ENCODE measurements at places on chromosomes 6 and 20. TPM values are rescaled to one million over a fixed set of nuclear protein-coding genes. Genes with fewer than 3 reads are reported as not detected.

TCP11 gene
- 0.09 TPM for polyA plus RNA-seq

MARCKS gene
- 97.6 TPM for polyA plus RNA-seq

SPATA25 gene
- 17.3 TPM for polyA plus RNA-seq

TPD52L1 gene
- polyA plus RNA-seq: 53.4 TPM

CLVS2 gene
- polyA plus RNA-seq: 0.70 TPM

- H3K4me3 ChIP-seq: no peak overlapping the region
- H3K4me1 ChIP-seq: peaks cover 39% of the 10 kb centered on the region
- DNase-seq: no peak
- no peak overlapping the region for H3K27ac ChIP-seq
Observed at GRCh38 chr20:51127713-51128112, 104.8 kb upstream of the KCNG1 start.

- H3K27ac ChIP-seq: no peak overlapping the region
- no peaks in the 10 kb centered on the region for H3K27me3 ChIP-seq
- DNase-seq: no peak
- H3K4me3 ChIP-seq: no peak overlapping the region
- H3K4me1 ChIP-seq: no peaks in the 10 kb centered on the region
Observed at GRCh38 chr20:51586005-51586440, 43.5 kb upstream of the NFATC2 start.

GRCh38 chr6:105077596-105078385, 102.0 kb downstream of the POPDC3 start:
- H3K36me3 ChIP-seq: no peaks in the 10 kb centered on the region
- no peaks in the 10 kb centered on the region for H3K4me1 ChIP-seq
- H3K27me3 ChIP-seq: no peaks in the 10 kb centered on the region
- no peak overlapping the region for H3K4me3 ChIP-seq
- H3K27ac ChIP-seq: no peak overlapping the region
- peak; percentile 11 for DNase-seq

GRCh38 chr6:163164175-163164900, 250.2 kb upstream of the QKI start:
- H3K36me3 ChIP-seq: no peaks in the 10 kb centered on the region
- no peak for DNase-seq
- H3K4me3 ChIP-seq: no peak overlapping the region

GRCh38 chr6:19219931-19220330, 617.2 kb upstream of the ID4 start:
- H3K4me1 ChIP-seq: no peaks in the 10 kb centered on the region
- no peaks in the 10 kb centered on the region for H3K27me3 ChIP-seq
- H3K4me3 ChIP-seq: no peak overlapping the region
- DNase-seq: no peak
- no peaks in the 10 kb centered on the region for H3K36me3 ChIP-seq

DNA sequence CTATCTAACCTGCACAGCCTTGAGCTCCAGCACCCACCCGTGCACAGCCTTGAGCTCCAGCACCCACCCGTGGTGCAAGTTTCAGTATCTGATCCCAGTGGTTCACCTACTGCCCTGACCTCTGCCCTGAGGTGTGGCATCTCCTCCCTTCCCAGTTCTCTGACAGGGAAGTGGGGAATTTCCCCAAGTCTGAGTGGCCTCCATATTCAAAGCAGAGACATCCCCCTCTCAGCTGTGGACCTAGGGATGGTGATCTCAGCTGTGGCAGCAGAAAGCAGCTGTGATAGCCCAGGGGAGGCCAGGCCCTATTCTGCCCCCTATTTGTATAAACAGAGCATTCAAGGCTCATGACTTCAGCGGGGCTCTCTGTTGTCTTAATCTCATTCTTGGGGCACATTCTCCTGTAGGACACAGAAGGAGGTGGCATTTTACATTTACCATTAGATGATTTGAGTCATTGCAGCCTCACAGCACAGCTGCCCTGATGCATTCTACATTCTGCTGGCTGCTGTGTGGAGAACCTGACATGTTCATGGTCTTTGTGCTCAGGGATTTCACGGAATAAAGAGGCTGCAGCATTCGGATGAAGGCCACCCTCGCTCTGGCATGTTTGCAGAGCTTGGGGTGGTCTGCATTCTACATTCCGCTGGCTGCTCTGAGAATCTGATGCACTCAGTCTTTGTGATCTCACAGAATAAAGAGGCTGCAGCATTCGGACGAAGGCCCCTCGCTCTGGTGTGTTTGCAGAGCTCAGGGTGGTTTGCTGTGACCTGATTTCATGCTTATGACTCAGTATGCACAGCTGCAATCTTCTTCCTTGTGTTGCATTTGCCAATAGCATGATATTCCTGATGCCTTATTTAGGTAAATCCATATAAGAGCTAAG, 16.9 kb downstream of the GPR31 start:
- peaks cover 16% of the 10 kb centered on the region for H3K4me1 ChIP-seq
- peaks cover 9% of the 10 kb centered on the region for H3K36me3 ChIP-seq
- no peak overlapping the region for H3K4me3 ChIP-seq
- no peaks in the 10 kb centered on the region for H3K27me3 ChIP-seq
- no peak overlapping the region for H3K27ac ChIP-seq

- no peak overlapping the region for H3K27ac ChIP-seq
- no peaks in the 10 kb centered on the region for H3K4me1 ChIP-seq
- peak; percentile 3 for DNase-seq
- H3K4me3 ChIP-seq: no peak overlapping the region
Observed at GRCh38 chr6:163490826-163491577, 76.5 kb downstream of the QKI start.

DNA sequence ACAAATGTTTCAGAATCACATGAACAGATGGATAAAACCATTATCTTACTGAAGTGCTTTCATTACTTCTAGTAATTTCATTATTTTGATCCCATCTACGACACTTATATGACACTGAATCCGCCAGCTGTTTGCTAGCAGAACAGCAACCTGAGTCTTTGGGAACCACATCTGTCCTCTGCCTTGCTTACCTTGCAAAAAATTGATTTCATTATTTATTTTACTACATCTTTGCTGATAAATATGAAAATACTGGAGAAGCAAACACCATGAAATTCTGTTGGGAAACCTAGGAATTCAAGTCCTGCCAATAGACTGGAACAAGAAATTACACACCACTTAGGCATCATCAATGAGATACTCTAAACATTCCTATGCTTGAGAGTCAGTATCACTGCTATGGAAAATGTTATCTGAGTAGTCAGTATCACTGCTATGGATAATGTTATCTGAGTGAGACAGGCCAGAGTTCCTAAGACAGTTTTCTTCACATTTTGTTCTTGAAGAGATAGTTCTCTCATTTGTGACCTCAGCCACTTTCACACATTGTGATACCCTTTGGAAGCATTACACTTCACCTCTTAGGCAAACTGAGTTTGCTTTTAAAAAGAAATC, 91.9 kb downstream of the PDE10A start:
- H3K4me3 ChIP-seq: no peak overlapping the region
- no peaks in the 10 kb centered on the region for H3K4me1 ChIP-seq
- no peak for DNase-seq

GRCh38 chr6:148311966-148312669, 30.5 kb upstream of the SASH1 start:
- no peak for DNase-seq
- H3K4me3 ChIP-seq: no peak overlapping the region
- no peaks in the 10 kb centered on the region for H3K4me1 ChIP-seq

DNA sequence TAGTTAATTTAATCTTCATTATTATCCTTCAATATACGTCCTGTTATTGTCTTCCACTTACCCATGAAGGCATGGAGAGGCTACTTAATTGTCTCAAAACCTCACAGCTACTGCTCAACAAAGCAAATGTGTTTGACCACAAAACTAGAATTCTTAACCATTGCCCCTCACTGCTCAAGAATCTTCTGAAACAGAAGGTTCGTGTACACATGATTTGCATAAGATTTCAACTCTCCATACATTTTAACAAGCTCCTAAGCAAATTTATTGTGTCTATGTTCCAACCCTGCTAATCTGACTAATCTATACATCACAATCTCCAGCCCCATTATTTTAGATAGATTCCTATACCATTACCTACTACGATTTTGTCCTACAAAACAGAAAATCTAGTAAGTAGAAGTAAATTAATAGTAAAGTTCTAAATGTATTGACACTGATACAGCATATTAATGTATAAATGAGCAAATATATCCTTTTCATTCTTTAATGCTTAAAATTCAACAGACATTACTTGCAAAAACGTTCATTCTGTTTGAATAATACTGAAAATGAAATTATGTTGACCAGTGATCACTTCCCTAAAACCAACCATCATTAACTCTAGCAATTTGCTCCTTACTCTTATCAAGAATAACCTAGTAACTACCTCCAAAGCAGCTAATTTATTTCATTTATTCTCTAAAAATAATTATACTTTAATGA, 89.7 kb upstream of the RNF217 start:
- no peak overlapping the region for H3K4me3 ChIP-seq
- no peak overlapping the region for H3K27ac ChIP-seq
- no peaks in the 10 kb centered on the region for H3K27me3 ChIP-seq
- no peaks in the 10 kb centered on the region for H3K4me1 ChIP-seq

- peak overlapping the region; percentile 68 for H3K27ac ChIP-seq
- no peaks in the 10 kb centered on the region for H3K36me3 ChIP-seq
- peak; percentile 98 for DNase-seq
- H3K4me1 ChIP-seq: peaks cover 37% of the 10 kb centered on the region
- H3K4me3 ChIP-seq: no peak overlapping the region
- no peaks in the 10 kb centered on the region for H3K27me3 ChIP-seq
Observed at GRCh38 chr6:41449399-41450245, 96.6 kb upstream of the FOXP4 start.

GRCh38 chr20:36677422-36677771, 31.4 kb upstream of the SLA2 start:
- no peak for DNase-seq
- no peaks in the 10 kb centered on the region for H3K4me1 ChIP-seq
- H3K4me3 ChIP-seq: no peak overlapping the region

DNA sequence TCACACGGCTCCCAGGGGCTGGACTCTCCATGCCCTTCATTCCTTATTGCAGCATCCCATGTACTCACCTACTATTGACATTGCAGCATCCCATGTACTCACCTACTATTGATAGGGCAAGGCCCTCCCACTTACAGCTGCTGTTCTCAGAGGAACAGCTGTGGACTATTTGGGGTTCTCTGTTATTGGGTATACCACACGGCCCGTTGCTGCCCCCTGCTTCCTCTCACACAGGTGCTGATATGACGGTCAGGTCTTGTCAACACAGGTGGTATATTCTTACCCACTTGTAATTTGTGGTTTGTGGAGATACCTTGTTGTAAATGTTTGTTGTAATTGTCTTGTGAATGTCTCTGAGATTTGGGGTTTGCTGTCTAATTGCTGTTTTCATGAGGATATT, 18.8 kb downstream of the ALDH5A1 start:
- H3K4me3 ChIP-seq: no peak overlapping the region
- H3K27me3 ChIP-seq: no peaks in the 10 kb centered on the region
- no peak overlapping the region for H3K27ac ChIP-seq
- DNase-seq: no peak
- H3K36me3 ChIP-seq: peaks cover 26% of the 10 kb centered on the region
- H3K4me1 ChIP-seq: no peaks in the 10 kb centered on the region

- H3K27me3 ChIP-seq: no peaks in the 10 kb centered on the region
- H3K36me3 ChIP-seq: no peaks in the 10 kb centered on the region
- DNase-seq: no peak
Observed at GRCh38 chr20:58109126-58109880, 119.2 kb downstream of the ANKRD60 start.

- no peaks in the 10 kb centered on the region for H3K36me3 ChIP-seq
- H3K4me1 ChIP-seq: no peaks in the 10 kb centered on the region
- no peak overlapping the region for H3K27ac ChIP-seq
- no peak overlapping the region for H3K4me3 ChIP-seq
- no peak for DNase-seq
Observed at GRCh38 chr6:104170401-104170800, 689.3 kb downstream of the HACE1 start.

DNA sequence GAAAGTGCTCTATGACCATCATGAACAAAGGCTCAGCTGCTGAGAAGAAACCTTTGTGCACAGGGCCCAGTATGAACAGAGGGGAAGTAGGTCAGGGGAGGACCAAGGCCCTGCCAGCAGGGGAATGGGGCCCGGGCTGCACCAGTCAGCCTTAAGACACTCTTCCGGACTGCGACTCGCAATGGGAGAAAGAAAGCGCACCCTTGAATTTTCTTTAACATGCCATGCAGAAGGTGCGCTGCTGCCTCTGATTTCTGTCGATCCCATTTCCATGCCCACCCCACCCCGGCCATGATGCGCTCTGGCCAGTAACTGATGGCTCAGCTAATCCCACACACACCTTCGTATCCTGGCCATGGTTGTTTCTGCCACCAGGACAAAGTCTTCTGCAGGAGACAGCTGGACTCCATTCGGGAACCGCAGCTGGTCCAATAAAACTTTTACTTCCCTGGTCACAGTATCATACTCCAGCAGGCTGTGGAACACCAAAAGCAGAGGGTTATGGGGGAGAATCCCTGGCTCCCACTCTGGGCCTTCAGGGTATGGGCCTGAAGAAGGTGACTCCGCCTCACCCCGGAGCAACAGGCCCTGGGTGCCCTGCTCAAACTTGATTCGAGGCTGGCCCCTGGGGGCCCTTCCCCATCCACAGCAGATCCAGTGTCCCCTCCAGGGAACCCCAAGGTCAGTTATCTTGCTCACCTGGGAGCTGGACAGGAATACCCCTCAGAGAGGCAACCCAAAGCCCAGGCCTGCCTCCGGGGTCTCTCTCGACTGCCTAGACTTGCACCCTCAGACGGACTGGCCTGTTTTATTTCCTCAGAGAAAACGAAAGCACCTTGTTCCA, 20.3 kb downstream of the CST7 start:
- no peak for DNase-seq
- peaks cover 72% of the 10 kb centered on the region for H3K36me3 ChIP-seq
- H3K27me3 ChIP-seq: no peaks in the 10 kb centered on the region
- no peaks in the 10 kb centered on the region for H3K4me1 ChIP-seq

DNA sequence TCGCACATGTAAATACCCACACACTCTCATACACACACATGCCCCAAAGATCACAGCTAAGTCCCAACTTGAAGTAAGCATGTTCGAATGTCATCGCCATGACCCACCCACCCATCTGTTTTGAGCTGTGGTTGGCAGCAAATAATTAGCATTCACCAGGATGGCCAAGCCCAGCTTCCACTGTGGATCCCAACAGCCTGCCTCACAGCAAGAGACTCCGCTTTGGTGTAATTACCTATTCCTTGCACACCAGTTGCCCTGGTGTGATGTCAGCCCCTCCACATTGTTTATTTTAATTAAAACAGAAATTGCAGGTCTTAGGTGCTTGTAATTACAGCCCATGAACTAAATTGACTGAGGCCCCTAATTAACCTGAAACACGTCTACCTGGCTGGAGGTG, 81.1 kb downstream of the MAFB start:
- H3K27me3 ChIP-seq: peaks cover 7% of the 10 kb centered on the region
- no peak overlapping the region for H3K27ac ChIP-seq
- no peak for DNase-seq
- H3K4me3 ChIP-seq: no peak overlapping the region
- no peaks in the 10 kb centered on the region for H3K4me1 ChIP-seq
- H3K36me3 ChIP-seq: no peaks in the 10 kb centered on the region

DNA sequence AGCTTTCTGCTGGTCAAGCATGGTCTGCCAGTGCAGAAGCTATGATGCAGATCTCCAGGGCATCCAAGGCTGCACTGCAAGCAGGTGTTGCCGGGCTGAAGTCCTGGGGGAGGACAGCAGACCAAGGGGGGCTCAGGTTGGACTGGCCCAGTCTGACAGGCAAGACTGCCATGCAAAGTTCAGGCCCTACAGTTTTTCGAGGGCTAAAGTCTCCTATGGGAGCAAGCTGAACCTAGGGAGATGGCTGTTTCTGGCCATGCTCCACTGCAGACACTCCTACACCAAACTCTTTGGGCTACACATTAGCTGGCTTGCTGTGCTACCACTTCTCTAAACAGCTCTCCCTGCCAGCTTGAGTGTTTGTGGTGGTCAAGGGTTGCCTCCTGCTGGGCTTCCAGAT, 130.0 kb upstream of the SYNCRIP start:
- no peak overlapping the region for H3K4me3 ChIP-seq
- no peaks in the 10 kb centered on the region for H3K27me3 ChIP-seq
- no peaks in the 10 kb centered on the region for H3K36me3 ChIP-seq
- H3K4me1 ChIP-seq: no peaks in the 10 kb centered on the region
- no peak for DNase-seq

Data from large intestine (tissue), 12 donors.